ENCODE measurements at places on chromosomes 13 and 19. TPM values are rescaled to one million over a fixed set of nuclear protein-coding genes. Genes with fewer than 3 reads are reported as not detected.

RAVER1 gene
- 22.0 TPM for total RNA-seq

DNA sequence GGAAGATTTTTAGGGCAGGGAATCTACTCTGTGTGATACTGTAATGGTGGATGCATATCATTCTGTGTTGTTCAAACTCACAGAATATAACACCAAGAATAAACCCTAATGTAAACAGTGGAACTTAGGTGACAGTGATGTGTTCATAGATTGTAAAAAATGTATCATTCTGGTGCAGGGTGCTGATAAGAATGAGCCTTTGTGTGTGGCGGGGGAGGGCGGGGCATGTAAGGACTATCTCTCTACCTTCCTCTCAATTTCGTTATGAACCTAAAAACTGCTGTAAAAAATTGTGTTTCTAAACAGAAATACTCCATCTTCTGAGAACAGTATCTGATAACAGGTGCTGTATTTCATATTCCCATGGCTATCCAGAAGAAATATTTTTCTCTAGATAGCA is 35.6 kb downstream of the TNFRSF19 start:
- no peak for DNase-seq

DNA sequence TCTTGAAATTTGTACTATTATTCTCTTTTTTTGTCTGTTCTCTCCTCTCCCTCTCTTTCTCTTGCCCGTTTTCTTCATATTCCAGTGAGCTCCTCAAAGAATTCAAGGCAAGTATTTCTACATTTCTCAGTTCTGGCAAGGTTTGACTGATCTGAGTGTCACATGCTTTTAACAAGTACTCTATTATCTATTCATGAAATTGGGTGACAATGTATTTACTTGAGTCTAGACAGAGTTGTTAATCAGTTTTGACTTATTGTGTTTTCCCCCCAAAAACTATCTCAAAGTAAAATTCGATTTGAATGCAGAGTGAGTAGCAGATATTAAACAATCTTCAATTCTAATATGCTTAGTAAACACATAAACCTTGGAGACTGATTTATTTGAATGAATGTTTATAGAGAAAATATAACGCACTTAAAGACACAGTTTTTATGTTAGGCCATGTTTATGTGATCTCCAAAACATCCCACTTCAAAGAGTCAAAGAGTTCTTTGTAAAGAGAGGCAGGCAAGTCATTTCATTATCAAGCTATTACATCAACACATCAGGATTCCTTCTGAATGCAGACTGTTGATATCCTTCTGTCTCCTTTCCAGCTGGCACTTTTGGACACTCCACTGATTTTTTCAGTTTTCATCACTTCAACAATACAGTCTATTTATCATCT is 166.6 kb downstream of the SLITRK6 start:
- no peak for DNase-seq

SGCG gene
- total RNA-seq: not detected

GRCh38 chr13:33176526-33176925 is 109.0 kb downstream of the STARD13 start:
- no peak for DNase-seq
